NB4 (cell line): ENCODE measurements at places on chromosomes 6 and 20.
A peak's percentile ranks its signal among the peaks of the same experiment; 100 is the strongest.

DNA sequence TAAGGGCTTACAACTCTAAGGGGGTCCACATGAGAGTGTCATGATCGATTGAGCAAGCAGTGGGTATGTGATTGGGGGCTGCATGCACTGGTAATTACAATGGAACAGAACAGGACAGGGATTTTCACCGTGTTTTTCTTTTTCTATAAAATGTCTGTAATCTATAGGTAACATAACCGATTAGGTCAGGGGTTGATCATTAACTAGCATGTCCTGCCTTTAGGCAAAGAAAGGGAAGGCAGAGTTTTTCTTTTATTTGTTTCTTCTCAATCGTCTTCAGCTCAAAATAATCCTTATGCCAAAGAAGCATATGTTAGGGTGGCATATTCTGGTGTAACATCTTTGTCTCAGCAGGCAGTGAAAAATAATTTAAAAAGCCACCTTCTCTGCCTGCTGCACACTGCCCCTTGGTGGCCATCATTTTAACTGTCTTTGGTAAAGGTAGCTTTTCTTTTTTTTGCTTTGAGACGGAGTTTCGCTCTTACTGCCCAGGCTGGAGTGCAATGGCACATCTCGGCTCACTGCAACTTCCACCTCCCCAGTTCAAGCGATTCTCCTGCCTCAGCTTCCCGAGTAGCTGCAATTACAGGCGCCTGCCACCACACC lies 9.7 kb upstream of the CEP43 start:
- DNase-seq, result peak; percentile 54

DNA sequence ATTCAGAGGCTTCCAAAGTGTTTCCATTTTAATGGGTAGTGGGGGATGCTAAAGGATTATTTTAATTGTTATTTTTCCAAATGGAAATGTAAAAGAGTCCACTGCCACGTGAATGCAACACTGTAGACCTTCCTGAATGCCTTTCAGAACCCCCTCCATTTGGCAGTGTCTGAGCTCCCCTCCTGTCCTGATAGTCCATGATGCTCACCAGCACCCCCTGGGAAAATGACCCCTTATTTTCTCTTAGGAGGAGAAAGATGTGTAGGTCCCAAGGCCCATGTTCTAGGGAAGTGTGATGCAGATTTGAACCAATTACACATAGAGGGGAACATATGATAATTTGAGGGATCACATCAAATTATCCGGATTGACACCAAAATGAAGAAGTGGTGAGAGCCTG lies 46.8 kb upstream of the SH3BGRL2 start:
- no peak for DNase-seq

DNA sequence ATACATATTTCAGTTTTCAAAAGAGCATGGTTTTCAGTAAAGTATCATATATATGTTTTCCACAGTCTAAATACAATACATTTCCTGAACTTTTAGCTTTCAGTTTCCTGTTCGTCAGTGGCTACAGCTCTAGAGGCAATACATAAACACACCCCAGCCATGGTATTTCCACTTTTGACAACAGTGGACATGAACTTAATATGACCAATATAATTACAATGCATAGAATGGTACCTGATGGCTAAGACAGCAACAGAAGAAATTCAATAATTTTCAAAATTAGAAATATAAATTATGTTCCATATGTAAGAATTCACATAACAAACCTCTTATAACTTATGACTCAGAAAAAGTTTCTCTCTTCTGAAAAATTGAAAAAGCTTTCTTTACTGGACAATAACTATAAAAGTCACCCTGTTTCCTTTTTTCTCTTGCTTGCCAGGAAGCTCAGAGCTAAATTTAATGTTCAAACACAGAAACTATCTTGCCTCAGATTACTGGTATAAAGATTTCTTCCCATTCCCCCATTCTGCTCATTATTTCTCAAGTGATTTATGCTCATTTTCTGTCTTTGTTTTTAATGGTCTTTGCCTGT lies 19.2 kb downstream of the FKBP5 start:
- DNase-seq, result peak; percentile 37

DNA sequence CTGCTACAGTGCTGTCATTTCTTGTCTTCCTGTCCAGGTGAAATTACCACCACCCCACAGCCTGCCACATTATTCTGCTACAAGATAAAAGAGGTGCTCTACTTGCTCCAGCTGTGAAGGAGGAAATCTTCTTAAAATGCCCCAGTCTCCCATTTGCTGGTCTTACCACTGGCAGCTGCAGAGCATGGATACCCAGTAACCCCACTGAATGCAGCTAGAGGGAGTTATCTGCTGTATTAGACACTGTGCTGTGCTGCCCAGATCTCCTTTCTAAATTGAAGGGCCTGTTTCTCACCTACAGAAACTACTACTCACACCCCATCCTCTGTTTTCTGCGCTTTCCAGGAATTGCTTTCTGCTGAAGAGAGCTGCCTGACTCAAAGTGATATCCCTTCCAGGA lies 517.8 kb downstream of the PKHD1 start:
- peak; percentile 2 for DNase-seq

GRCh38 chr6:65191471-65191870 lies 515.6 kb downstream of the EYS start:
- no peak for DNase-seq

- DNase-seq, result no peak
These were observed 224.5 kb downstream of the PREX1 start for GRCh38 chr20:48603116-48603818.

DNA sequence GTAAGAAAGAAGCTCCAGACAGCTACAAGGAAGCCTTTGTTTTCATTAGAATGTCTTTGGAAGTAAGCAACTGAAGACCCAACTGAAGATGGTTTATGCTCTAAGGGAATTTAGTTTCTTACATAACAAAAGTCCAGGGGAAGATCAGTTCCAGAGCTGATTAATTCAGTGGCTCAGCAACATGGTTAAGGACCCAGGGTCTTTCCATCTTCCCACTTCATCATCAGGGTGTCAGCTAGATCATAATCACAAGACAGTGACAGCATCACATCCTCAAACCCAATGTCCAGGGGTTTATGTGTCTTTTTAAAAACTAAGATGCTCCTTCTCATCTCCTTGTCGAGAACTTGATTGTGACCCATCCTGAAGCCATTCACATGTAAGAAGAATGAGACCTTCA lies 119.7 kb upstream of the PRDM1 start:
- no peak for DNase-seq

DNA sequence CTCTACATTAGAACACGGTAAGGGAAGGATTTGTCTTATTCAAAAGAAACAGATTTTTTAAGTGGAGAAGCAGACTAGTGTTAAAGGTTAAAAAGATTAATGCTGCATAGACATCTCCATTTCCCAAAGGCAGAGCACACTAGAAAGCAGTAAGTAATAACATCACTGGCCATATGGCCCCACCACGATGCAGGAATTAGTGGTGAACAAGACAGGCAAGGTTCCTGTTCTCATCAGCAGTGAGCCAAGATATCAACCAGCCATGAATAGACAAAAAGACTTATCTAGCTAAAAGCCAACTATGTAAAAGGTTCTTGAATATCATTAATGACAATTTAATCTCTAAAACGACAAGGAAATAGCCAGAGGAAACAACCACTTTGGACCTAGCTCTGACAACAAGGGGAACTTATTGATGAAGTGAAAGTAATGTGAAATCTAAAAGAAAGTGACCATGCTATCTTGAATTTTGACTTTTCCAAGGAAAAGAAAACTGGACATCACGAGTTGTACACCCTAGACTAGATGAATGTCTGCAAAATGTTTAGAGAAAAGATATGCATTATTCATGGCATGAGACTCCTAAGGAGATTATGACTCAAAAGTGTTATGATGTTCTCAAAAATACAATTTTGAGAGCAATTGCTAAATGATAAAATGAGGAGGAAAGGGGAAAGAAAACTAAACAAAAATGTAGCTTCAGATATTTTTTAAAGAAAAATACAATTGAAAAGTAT lies 157.9 kb upstream of the STXBP5 start:
- no peak for DNase-seq

DNA sequence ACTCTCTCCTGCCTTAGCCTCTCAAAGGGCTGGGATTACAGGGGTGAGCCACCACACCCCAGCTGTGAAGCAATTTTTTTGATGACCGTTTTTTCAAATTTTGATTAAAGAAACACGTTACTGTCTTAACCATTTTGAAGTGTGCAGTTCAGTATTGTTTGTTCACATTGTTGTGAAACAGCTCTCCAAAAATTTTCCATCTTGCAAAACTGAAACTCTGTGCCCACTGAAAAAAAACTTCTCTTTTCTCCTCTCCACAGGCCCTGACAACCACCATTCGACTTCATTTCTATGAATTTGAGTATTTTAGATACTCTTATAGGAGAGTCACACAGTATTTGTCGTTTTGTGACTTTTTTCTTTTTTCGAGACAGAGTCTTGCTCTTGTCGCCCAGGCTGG lies 53.9 kb downstream of the ECT2L start:
- DNase-seq, result no peak

DNA sequence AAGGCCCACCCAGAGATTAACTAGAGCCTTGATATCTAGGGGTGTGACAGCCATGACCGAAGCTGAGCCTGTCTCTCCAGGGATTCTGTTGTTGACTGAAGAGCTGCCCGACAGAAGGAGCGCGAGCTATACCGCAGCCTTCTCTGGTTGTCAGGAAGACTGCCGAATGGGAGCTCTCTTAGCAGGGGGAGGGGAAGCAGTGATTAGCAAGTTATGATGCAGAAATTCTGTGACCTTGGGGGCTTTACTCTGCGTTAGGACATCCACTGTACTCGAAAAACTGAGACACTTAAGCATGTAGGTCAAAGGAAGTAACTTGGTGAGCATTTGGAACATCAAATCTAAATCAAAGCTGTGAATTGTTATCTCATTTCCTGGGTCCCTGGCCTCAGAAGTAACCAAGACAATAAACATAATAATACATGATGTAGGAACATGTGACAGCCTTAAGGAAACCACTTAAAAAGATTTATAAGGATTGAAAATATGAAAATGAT lies 84.7 kb downstream of the MAP3K4 start:
- DNase-seq, result no peak
